ENCODE measurements at places on chromosomes 7 and 10. TPM values are rescaled to one million over a fixed set of nuclear protein-coding genes. Genes with fewer than 3 reads are reported as not detected.
A peak's percentile ranks its signal among the peaks of the same experiment; 100 is the strongest.

GRCh38 chr7:121442845-121443244 lies 46.7 kb upstream of the FAM3C start:
- no peak for DNase-seq

RPEL1 gene
- total RNA-seq = 0.10 TPM

DNA sequence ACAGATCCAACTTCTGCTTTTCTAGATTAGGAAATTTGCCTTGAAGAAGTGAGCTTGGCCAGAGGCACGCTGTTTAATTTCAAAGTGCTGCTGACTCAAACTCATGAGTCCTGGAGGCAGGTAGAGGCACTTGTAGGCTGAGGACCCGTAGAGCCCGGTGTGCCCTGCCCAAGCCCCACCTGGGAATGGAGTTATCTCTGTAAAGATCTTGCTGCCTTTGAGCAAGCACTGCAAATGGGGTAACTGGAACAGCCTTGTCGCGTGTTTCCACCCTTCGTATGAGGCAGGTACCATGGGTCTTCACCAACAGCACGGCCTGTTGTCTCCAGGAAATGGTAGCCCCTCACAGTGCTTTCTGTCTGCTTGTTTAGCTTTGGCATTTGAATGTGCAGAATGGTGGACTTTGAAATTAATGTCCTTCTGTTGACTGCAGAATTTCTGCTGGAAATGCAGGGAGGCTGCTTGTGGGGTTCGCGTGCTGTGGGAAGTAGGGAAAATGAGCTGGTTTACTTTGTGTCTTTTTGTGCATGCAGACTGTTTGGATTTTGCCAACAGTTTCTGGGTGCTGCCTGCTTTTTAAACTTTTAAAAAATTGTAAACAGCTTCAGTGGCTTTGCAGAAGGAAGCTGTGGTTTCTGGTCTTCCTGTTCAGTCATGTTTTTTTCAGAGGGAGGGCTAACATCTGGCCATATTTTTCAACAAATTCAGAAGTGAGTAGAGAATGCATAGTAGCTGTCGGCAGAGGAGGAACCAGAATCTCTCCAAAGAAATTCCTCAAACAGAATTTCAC lies 27.2 kb downstream of the CCM2 start:
- peak; percentile 75 for DNase-seq

- DNase-seq = no peak
These were observed 35.0 kb downstream of the COL13A1 start for GRCh38 chr10:69836731-69837030.

DNA sequence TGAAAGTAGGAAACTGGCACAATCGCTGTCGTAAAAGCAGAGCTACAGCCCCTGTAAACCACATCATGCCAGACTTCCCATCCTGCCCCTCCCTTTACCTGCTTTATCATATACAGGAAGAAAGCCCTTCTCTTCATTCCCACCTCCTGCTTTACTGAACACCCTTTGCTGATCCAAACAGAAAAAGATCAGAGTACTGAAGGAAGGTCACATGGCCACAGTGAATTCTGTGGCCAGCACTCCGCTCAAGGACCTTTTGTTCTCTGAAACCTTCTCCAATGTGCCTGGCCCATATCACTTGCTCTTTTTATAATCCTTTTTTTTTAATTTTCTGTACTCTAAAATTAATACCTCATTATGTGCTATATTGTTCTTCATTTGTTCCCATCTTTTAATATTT lies 108.8 kb upstream of the LRGUK start:
- no peak for DNase-seq

DNA sequence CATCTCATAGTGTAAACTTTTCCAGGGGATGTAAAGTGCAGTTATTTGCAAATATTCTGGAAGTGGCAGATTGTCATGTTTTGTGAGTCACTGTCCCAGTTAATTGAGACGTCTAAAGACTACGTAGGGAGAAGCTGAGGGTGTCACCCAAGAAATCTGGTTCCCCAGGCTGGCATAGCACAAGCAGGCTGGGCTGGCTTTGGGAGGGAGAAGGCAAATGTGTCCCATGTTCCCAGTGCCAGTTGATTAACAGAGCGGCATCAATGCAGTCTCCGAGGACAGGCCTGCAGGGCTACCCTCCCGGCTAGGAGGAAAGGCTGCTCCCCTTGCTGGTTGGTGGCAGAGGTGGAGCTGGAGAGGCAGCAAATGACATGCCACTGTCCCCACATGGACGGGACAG lies 388.3 kb upstream of the MKI67 start:
- DNase-seq = no peak

GRCh38 chr10:58993480-58994221 lies 182.8 kb upstream of the PHYHIPL start:
- no peak for DNase-seq

MCMBP gene
- 60.6 TPM for total RNA-seq

GRCh38 chr10:122852261-122852660 lies 6.6 kb upstream of the CUZD1 start:
- peak; percentile 72 for DNase-seq

Measured in RPMI7951 (cell line).